ENCODE measurements at places on chromosomes 7 and 10.

DNA sequence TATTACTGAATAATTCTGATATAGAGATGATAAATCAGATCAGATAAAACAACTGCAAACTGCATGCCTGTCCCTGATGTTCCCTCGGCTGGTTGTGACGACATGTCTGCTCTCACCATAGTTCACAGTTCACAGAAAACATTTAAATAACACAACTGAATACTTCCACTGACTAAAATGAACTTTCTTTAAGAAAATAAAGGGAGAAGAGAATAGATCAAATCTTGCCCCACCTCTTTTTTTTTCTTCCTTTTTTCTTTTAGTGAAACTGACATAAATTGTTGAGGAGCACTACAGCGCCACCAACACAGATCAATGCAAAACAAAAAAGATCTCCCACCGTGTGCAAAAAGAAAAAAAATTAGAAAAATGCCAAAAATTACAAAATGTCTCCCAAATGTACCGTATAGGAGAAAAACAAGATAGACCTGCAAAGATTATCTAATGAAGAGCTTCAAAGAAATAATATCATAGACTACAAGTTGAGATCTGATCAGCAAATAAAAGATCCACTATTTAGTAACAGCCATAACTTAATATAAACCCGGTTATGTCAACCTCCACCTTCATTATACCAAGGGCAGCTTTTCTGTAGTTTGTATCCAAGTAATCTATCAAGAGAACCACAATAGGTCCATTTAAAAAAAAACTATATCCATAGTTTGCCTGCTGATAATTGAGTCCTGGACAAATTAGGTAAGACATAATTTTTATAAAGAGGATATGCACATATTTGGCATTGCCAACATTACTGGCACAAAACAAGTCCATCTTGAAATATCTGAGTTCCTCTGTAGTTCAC lies 30.7 kb upstream of the EPC1 start:
- peak; percentile 53 for DNase-seq

GRCh38 chr10:129445436-129446182 lies 21.4 kb upstream of the MGMT start:
- DNase-seq: no peak

DNA sequence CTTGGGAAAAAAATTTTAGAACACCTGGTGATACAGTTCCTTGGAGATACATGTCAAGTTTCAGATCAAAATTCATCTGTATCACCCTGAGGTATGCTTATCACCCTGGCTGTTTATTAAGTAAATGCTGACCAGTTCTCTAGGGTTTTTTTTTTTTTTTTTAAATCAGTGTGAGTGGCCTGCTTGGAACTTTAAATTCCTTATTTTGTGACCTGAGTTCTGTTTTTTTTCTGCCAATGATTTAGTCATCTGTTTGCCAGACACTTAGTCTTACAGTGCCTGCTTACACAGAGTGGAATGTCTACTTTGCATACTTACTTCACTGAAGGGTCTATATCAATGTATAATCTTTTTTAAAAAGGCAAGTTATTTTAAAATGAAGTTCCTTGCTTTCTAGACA lies 1.8 kb downstream of the TSPAN13 start:
- no peak for DNase-seq

- DNase-seq: no peak
These were observed 205.2 kb downstream of the COBL start for GRCh38 chr7:51111241-51111940.

DNA sequence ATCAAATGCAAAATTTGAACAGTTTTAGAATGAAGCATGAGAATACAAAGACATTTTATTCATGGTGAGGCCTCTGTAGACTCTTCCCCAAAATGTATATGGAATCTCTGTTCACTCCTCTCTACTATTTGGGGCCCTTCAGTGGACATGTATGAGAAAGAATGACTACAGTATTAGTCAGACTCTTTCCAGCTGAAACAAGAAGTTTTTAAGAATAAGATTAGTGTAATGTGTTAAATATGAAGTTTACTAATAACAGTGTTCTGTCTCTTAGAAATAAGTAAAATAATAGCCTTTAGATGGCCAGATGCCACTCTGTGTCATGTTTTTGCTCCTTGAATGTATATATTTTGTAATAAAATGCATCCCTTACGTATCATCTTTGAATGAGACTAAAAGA lies 585.6 kb downstream of the SUGCT start:
- DNase-seq: no peak

GRCh38 chr7:52482076-52482475 lies 553.4 kb upstream of the POM121L12 start:
- no peak for DNase-seq

DNA sequence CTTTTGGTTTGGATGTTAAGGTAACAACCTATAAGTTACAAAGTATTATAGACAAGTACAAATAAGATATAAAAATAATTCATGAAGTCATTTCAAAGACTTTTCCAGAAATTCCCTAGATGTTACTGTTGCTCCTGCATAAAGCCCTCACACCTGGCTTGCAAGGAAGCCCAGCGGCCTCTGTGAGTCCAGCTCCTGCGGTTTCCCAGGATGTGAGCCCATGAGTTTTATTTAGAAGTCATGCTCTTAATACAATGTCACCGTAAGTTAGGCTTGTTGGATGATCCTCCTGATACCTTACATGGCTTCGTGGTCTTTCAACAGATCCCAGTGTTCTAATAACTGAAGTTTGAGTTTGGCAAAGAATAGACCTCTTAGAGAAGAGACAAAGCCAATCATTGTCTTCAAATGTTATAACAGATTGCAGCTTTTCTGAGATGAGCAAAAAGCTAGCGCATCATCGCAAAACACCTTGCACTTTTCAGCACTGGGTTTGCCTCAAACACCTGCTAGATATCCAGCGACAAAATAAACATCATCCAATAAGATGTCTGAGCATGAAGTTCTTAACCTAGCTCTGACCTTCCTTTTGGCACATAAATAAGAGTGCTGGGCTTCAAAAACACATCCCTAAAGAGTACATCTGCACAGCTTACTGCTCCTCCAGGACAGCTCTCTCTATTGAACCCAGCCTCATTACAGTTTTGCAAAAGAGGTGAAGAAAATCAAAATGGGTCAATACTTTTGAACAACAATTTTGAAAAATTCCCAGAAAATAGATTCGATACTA lies 3.6 kb downstream of the FAM171A1 start:
- no peak for DNase-seq

DNA sequence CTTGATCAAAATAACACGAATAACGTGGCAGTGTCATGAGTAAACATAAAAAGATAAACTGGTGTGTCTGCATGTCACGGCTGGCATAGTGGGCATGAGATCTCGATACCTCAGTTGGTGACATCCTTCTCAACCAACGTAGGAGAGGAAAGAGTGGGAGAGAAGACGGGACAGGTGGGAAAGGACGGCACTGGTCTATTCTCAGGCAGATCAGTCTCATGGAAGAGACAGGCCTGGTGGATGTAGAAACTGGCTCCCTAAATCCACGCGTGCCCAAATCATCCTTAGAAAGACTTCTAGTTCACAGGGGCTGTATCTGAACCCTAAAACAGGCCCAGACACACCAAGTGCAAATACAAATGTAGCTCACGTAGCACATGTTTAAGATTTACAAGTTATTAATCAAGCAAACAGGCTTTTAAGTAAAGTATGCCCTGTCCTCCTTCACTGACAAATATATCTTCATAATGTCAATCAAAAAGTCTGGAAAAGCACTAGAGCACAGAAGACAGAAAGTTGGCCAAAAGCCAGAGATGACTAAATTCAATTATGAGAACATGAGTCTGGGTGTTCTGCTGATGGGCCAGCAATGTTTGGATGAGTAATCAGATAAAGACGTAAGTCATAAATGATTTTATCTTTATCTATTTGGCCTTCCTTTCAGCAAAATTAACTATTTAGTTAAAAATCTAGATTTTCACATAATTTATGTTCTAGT lies 56.3 kb downstream of the SFMBT2 start:
- no peak for DNase-seq

DNA sequence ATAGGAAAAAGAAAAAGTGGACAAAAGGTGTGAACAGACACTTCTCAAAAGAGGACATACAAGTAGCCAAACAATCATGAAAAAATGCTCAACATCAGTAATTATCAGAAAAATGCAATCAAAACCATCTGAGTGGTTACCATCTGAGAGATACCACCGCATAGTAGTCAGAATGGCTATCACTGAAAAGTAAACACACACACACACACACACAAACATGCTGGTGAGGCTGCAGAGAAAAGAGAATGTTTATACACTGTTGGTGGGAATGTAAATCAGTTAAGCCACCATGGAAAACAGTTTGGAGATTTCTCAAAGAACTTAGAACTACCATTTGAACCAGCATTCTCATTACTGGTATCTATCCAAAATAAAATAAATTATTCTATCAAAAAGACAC lies 145.7 kb downstream of the CYP26A1 start:
- no peak for DNase-seq

GRCh38 chr7:26485367-26485934 lies 193.8 kb downstream of the SNX10 start:
- peak; percentile 47 for DNase-seq

DNA sequence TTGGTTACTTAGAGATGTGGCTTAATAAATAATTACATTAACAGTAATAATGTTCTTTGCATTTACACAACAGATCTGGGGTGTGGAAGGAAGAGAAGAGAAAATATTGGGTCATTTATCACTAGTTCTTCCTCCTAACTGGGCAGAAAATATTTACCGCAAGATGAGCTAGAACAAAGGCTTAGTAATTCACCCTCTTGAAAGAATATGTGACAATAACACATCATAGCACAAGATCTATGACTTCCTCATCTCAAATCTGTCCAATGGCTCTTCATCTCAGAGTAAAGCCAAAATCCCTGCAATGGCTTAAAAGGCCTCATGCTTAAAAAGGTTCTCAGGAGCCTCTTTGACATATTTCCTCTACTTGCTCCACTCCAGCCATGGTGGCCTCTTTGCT lies 178.6 kb downstream of the ZNF438 start:
- no peak for DNase-seq

DNA sequence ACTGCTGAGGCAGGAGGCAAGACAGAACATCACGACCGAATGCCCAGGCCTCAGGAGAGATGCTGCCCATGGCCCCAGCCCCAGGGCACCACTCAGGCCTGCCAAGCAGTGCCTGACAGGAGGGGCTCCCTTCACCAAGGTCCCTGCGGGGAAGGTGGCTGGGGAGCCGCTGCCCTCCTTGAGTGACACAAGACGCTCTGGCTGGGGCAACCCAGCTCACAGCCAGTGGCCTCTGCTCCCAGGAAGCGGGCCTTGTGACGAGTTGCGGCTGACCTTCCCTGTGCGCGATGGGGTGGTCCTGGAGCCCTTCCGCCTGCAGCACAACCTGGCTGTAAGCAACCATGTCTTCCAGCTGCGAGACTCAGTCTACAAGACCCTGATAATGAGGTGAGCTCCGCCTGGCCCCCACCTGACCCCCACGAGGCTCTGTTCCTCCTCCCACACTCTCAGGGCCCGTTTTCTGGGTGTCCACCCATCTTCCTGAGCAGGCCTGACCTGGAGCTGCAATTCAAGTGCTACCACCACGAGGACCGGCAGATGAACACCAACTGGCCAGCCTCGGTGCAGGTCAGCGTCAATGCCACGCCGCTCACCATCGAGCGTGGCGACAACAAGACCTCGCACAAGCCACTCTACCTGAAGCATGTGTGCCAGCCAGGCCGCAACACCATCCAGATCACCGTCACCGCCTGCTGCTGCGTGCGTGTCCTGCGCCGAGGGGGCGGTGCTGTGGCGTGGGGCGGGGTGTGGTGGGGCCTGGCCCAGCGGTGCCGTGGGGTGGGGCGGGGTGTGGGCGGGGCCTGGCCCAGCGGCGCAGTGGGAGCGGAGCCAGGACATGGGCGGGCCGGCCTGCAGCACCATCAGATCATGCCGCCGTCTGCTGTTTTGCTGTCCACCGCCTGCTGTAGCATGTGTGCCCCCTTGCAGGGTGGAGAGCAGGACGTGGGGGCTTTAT lies 12.8 kb downstream of the ZMIZ2 start:
- DNase-seq: no peak

- DNase-seq: no peak
These were observed 184.0 kb downstream of the DIP2C start for GRCh38 chr10:505419-505818.

GRCh38 chr7:100443096-100443840 lies 7.0 kb upstream of the PPP1R35 start:
- no peak for DNase-seq

DNA sequence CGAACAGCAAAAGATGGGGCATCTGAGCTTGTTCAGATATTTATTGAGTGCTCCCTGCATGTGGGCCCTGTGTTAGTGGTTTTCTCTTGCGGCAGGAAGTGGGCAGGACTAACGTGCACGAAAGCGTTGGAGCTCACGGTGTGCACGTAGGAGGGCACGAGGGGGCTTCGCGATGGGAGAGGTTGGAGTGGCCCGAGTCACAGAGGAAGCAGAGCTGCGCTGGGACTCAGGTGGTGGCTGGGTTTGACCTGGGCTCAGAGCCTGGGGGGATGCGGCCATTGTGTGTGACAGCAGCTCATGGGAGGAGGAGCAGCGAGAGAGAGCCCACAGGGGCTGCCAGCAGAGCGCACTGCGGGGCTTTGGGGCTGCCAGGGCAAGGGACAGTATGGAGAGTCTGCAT lies 7.7 kb downstream of the ZSCAN25 start:
- peak; percentile 59 for DNase-seq

- DNase-seq: no peak
These were observed 150.4 kb downstream of the DNAJB6 start for GRCh38 chr7:157487046-157487770.

DNA sequence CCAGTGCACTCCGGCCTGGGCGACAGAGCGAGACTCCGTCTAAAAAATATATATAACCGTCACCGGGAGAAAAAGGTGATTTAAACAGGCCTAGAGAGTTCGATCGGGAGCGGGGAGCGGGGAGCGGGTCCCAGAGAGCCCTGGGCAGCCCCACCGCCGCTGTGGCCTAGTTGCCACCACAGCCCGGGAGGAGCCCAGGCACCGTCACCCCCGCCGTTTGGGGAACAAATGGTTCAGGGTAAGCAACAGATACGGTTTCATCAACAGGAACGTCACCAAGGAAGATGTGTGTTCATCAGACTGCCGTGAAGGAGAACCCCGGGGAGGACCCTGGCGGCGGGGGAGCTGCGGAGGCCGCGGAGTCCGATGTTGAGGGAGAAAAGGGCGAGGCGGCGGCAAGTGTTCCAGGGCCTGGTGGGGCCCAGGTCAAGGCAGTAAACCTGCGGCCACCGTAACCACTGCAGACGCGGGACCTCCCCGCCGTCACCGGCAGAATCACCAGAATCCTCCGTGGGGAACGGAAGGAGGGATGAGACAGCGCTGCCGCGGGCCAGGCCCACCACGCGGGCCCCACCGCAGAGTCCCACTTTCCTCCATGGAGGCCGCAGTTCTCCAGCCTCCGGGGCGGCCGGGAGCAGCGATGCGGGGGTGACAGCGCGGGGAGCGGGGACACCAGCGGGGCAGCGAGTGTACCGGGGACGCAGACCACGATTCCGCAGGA lies 103.4 kb downstream of the GALNT11 start:
- DNase-seq: no peak

DNA sequence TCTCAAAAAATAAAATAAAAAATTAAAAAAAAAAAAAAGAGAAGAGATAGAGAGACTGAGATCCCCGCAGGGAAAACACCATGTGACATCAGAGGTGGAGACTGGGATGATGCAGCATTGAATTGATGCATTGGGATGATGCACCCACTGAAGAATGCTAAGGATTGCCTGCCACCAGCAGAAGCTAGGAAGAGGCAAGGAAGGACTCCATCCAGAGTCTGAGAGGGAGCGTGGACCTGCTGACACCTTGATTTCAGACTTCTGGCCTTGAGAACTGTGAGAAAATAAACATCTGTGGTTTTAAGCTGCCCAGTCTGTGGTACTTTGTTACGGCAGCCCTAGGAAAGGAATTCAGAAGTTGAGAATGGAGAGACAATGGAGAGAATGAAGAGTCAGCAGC lies 89.8 kb upstream of the PRPS1L1 start:
- no peak for DNase-seq

GRCh38 chr10:48526011-48526821 lies 78.7 kb downstream of the ARHGAP22 start:
- DNase-seq: no peak
